ENCODE measurements at places on chromosomes 11 and 22.

DNA sequence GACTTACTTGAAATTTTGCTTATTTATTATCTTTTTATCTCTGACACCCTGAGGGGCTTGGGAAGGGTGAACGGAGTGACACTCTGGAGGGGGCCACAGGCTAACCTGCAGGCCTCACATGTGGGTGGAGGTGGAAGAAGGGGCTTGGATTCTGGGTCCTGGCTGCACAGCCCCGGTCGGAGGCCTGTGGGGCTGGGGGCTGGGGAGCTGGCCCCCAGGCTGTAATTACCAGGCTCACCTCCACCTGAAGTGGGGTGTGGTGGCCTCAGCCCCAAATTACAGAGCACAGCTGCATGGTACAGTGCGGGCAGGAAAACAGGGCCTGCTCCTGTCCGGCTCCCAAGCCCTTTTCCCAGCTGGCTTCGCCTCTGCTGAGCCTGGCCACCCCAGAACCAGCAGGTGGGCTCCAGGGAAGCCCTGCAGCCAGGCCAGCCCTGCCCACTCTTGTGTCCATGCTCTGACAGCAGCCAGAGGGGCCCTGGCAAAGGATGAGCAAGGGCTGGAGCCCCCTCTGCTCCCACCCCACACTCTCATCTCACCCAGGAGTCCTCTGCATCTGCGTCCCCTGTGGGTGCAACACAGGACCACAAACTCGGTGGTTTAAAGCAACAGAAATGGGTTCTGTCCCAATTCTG lies 48.0 kb downstream of the IGF2 start:
- no peak for DNase-seq

DNA sequence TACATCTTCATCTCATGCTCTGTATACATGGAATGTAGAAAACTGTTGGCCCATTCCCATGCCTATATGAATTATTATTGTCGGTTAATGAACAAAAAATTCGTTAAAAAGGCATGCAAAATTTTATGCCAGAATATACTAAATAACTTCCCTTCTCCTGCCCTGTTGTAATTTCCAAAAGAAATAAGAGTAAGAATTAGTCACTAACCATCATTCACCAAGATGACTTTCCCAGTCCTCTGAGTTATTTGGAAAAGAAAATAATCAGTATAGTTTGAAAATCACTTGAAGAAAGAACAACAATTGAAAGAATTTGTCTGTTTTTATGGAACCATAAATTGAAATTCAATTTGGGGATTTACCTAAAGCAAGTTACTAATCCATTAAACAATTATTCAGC lies 1149.1 kb upstream of the RAG2 start:
- no peak for DNase-seq

GRCh38 chr11:128235426-128235825 lies 351.9 kb downstream of the ETS1 start:
- no peak for DNase-seq

DNA sequence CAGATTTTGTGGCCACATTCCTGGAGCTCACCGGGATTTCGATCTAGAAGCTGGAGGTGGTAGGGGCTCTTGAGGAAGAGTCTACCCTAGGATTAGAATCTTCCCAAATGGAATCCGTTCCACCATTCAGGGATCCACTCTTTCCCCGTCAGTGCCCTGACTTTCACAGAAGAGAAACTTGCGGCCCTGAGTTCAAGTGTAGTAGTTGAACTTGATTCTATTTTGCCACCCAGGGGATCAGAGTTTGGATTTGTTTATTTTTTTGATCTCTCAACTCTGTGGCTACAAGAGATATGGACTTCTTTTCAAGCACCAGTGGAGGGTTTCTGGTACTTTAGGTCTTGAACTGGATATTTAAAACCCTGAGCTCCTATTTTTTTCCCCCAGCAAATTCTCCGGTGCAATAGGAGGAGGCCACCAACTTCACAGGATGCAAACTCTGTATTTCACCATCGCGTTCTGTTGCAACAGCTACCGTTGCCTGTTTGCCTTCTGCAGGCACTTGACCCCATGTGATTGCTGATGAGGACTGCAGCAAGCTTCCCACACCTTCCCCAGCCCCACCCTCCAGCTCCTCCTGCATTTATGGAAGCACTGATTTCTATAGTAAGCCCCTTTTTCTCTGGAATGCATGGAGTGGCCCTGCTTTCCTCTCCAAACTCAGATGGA lies 14.8 kb upstream of the MRGPRF start:
- DNase-seq: no peak
